ENCODE measurements at places on chromosomes 5 and 9.

DNA sequence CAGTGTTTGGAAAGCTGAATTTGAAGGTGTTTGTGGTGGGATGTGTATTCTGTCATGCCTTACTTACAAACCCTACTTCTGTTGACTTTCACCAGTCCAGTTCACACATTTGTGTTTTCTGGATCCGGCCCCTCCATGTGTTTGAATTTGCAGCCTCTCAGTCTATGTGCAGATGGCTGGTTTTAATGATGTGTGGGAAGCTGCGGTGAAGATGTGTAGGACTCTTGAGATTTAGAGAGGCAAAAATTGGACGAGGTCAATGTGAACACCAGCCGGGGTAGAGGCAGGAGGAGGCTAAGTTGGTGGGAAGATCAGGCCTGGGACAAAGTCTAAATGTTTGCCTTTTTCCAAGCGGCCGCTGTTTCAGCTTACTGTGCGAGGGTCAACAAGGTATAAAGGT lies 115.4 kb upstream of the KLF9 start:
- DNase-seq = no peak

DNA sequence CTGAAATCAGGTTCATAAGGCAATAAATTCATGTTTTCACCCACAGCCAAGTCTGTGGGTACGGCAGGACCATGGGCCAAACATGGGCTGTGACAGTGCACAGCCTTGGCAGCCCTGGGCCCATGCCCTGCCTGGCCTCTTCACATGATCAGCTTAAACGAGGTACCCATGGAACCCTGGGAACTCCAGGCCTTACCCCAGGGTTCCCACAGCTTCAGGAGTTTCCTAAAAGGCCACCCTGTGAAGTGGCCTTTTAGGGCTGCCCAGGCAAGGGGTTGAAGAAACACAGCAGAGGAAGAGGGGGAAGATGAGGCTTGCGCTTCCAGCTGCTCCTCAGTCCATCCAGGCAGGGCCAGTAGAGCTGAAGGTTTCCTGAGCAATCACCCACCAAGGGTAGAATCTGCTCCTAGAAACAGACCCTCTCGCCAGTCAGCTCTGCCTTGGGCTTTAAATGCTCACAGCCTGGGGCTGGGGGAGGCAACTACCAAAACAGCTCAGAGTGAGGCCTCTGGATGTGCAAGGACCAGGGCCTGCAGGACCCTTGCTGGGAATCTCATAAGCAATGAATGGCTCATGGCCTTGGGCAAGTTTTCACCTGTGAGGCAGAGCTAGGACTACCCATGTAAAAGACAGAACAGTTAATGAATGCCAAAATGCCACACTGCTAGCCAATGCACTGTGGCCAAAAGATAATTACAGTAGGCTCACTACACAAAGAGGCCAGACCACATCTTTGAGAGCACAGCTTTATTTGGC lies 79.3 kb upstream of the LRRTM2 start:
- no peak for DNase-seq

- no peak for DNase-seq
Observed at GRCh38 chr5:34639852-34640626, 16.1 kb upstream of the RAI14 start.

DNA sequence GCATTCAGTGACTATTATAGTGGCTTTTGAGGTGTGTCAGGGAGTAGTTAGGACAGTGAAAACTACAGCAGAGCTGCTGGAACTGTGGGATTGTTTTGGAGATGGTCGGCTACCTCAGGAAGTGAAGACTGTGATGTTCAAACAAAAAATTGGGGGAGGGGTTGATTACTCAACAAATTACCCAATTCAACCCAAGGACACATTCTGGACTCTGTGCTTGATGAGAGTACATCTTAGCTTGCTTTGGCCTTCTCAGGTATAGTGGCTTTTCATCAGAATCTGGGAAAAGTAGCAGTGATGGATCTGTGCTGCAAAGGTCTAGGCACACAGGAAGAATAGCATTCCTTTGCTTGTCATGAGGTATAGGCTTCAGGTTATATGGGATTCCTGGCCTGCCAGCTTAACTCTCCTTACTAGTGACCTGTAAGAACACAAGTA lies 47.0 kb downstream of the SLC44A1 start:
- DNase-seq = no peak

- no peak for DNase-seq
Observed at GRCh38 chr9:105447386-105447813, 434 bp upstream of the FSD1L start.

GRCh38 chr5:142826741-142827492 lies 56.7 kb downstream of the ARHGAP26 start:
- DNase-seq = peak; percentile 35

- no peak for DNase-seq
Observed at GRCh38 chr9:18490641-18491370, 16.9 kb downstream of the ADAMTSL1 start.

- DNase-seq = no peak
Observed at GRCh38 chr9:128355451-128355850, 15.1 kb downstream of the SLC27A4 start.

GRCh38 chr5:54357408-54358058 lies 47.2 kb upstream of the ARL15 start:
- no peak for DNase-seq

DNA sequence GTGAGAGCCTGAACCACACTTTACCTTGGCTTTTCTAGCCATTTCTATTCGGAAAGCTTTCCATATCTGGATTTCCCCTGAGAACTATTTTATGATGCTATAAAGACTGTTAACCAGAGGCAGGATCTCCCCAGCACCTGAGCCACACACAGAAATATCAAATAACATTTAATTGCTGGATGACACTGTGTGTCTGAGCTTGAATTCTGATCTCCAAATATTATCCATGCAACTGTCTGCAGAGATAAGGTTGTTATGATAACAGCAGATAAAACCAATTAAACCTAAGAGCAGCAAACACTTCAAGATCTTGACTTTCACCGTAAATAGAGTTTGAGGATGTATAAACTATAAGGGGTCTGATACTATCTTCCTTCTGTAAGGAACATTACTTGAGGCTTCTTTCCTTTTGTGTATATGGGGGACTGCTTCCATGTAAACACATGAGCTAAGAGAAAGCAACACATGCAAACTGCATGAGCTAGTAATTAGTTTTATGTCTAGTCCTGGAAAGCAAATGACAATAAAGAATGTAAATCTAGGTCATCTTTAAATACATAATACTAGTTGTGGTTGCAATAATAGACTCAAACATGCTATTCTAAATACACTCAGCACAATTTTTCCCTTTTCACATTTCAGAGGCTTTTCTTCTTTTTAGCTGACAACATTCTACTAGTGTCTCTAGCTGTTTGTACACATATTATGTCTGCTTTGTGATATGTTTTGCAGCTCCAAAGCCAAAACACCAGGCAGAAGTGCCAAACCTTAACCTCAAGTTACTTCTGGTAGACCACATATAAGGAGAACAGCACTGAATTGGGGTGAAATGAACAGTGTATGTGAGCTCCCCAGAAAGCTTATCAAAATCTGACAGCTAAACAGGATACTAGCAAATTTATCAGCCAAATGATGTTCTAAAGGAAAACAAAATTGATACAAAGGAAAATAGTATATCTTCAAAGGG lies 136.5 kb downstream of the EFNA5 start:
- peak; percentile 19 for DNase-seq

GRCh38 chr9:82797534-82797933 lies 265.4 kb downstream of the RASEF start:
- no peak for DNase-seq

GRCh38 chr5:88142886-88143692 lies 125.6 kb downstream of the TMEM161B start:
- no peak for DNase-seq

DNA sequence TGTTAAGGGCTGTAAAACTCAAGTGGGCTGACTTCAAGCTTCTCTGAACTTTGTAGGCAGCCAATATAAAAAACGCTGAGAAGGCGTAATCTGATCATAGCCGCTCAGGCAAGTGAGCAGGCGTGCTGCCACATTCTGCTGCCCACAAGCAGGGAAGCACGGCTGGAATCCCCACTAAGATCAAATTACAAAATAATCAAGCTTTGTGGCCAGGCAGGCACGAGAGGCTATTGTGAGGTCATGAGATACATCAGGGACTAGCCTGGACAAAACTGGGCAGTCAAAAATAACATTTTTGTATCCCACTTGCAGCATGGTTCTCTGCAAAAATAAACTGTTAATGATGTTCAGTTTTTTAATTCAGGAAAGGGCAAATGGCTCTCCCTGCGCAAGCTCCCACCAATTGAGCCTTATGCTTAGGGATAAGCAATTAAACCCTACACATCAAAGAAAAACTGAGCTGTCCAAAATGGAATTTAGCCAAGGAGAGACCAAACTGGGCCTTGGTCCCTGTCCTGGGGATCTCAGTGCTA lies 64.0 kb downstream of the POU5F2 start:
- no peak for DNase-seq

- DNase-seq = no peak
Observed at GRCh38 chr5:136015966-136016650, 12.7 kb upstream of the TGFBI start.

- DNase-seq = peak; percentile 47
Observed at GRCh38 chr9:89496645-89497256, 1.2 kb downstream of the SEMA4D start.

DNA sequence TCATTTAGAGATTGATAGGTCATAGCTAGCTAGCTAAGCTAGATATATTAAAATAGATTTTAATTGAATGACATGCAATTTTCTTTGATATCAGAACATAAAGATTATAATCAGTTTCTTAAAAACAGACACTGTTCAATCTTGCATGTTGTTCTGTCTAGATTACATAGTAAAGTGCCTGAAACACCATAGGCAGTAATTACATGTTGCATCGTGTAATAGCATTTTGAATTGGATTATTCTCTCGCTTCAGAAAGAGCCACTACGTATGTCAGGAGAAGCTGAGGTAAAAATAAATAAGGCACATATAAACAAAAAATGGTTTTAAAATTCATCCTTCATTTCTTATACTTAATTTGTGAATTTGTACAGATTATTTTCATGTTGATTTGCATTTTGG lies 148.0 kb upstream of the CDH12 start:
- no peak for DNase-seq

DNA sequence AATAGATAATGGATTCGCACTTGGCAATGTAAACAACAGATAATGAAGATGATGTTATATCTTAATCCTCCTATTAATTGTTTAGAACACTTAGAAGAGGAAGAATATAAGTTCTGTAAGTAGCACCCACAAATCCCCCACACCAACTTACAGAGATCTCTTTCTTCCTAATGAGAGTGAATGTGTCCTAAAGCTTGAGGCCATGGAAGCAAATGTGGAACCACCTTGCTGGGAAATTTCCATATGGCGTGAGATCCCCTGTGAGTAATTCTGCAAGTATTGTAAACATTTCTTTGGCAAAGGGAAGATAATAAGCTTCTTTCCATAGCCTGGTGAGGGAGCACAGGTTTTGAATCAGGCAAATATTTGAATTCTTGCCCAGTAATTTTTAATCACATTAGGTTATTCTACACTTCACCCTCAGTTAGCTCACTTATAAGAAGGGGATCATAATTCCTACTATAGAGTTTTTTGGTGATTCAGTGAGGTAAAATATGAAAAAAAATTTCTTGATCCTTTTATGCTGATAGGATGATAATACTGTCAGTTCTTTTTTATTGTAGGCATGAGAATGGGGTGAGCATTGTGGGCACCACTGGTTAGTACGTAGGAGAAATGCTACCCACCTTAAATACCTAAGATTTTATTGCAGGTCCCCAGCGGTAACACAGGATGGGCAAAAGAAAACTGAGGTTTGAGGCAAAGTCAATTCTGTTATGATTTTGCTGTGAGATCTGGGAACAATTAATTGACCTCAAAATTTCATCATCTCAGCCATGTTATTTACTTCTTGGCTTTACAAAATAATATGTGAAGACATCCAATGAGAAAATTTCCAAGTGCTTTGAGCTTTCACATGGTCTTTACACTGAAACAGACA lies 574.8 kb downstream of the PSAT1 start:
- DNase-seq = no peak

DNA sequence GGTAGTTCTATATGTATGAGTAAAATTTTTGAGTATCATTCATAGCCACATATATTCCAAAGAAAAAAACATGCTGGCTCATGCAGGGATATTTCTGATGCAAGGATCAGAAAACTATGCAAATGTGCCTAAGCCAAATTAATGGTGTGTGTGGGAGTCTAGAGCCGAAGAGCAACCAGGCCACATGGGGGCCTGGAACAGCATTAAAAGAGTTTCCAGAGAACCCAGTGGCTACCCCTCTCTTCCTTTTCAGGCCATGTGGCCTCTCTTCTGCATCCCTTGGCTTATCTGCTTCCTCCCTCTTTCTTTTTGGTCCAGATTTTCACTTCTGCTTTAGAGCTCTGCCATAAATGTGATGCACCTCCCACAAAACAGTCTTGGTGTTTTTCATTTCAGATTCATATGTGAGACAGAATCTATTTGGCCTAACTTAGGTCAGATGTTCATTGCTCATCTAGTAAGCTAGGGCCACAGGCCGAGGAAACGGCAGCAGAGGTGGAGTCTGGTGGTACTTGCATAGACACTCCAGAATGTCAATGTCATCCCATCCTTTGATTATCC lies 300.0 kb downstream of the SH3GL2 start:
- DNase-seq = no peak

- DNase-seq = peak; percentile 84
Observed at GRCh38 chr5:170338933-170339779, 41.6 kb upstream of the LCP2 start.

GRCh38 chr9:98099346-98099745 lies 19.7 kb downstream of the TRIM14 start:
- peak; percentile 39 for DNase-seq

DNA sequence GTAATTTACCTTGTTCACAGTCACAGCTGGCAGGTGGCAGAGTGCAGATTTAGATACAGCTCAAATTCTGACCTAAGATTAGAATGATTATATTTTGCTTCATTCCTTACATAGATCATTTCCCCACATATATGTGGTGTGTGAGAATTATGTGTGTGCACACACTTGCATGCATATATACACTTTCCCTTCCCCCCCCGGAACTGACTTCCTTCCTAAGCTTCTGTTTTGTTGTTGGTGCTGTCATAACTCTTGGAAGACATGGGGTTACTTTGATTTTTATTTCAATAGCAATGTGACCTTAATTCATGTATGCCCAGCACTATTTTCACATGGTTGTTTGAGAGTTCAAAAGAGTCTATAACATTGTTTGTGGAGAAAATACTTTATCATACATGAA lies 112.8 kb downstream of the CMYA5 start:
- no peak for DNase-seq

DNA sequence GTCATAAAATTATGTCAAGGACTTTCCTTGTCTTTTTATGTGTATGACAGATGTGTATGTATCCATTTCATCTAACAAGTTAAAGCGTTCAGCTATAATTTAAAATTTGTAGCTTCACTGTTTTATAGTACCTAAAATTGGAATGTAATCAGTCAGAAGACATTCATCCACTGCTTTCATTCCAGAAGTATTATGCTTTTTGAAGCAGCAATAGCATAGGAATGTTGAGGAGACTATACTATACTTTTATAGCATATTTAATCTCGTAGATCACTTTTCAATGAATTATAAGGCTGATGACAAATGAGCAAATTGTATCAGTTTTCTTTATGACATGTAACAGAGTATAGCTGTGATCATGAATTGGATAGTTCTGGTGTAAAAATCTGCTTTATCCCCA lies 6.9 kb downstream of the PCDHGA12 start:
- DNase-seq = no peak

Measured in CD4-positive, alpha-beta T cell treated with Interleukin-17A for 1 hour (primary cell).